ENCODE measurements at places on chromosomes 13 and 19.

GRCh38 chr13:52892925-52893324 is 44.5 kb upstream of the PCDH8 start:
- DNase-seq, result no peak

DNA sequence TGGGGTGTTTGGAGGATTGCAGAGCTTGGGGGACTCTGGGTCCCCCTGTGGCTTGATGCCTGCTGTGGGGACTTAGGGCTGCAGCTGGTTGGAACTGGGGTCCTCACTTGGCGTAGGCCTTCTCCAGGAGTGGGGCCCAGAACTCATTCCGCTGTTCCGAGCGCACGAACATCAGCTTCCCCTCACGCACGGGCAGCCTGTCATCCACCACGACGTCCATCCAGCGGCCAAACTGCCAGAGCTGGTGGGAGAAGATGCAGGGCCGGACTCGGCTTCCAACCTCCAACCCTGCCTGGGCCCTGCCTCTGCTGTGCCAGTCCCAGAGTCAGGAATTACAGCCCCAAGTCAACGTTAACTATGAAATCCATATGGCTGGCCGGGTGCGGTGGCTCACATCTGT is 2.6 kb downstream of the CAPN12 start:
- peak; percentile 0 for DNase-seq

- DNase-seq, result no peak
Observed at GRCh38 chr13:41085961-41086585, 24.8 kb downstream of the WBP4 start.

GRCh38 chr13:19864746-19865309 is 1.4 kb upstream of the ZMYM5 start:
- peak; percentile 86 for DNase-seq

- DNase-seq, result peak; percentile 71
Observed at GRCh38 chr13:39253774-39254173, 215.5 kb downstream of the NHLRC3 start.

DNA sequence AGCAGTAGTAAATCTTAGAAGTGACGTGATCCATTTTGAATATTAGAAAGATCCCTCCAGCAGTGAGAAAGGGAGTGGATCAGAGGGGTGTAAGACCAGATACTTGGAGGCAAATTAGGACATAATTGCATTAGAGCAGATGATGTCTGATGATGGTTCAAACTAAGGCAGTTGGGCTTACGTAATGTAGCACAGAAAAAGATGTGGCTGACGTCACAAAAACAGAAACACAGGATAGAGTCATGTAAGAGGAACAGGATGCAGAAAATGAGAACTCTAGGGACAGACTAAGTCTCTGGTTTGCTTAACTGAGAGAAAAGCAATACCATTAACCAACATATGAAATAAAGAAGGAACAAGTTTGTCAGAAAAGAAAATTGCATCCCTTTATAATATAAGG is 392.5 kb upstream of the DACH1 start:
- DNase-seq, result no peak

DNA sequence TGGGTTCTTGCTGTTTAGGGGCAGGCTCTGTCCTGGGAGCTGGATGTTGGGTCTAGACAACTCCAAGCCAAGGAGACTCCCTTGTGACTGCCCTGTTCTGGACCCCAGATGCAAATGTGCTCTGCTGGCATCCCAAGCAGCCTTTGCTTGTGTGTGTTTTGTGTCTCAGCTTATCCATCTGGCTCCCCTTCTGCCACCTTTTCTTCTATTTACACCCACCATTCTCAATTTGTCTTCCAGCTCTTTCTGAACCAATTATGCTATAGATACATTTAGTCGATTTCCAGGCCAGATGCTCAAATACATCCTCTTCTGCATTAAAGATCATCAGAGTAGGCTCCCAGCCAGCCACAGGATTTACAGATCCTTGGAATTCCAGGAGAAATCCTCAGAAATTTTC is 115.0 kb upstream of the SLC7A1 start:
- DNase-seq, result no peak

GRCh38 chr13:43647471-43647870 is 139.3 kb downstream of the ENOX1 start:
- DNase-seq, result no peak

- DNase-seq, result peak; percentile 33
Observed at GRCh38 chr13:65926750-65927171, 1303.4 kb downstream of the PCDH9 start.

All from foreskin fibroblast (primary cell).